ENCODE measurements at places on chromosomes 5 and 9. TPM values are rescaled to one million over a fixed set of nuclear protein-coding genes. Genes with fewer than 3 reads are reported as not detected.

UGT3A1 gene
- total RNA-seq = not detected

JAKMIP2 gene
- not detected for total RNA-seq

SMARCA2 gene
- 15.2 TPM for total RNA-seq

RASEF gene
- 0.92 TPM for total RNA-seq

PCDHB6 gene
- not detected for total RNA-seq

RFK gene
- total RNA-seq = 45.1 TPM

SEC61B gene
- total RNA-seq = 152 TPM

GARIN3 gene
- total RNA-seq = not detected

C5orf58 gene
- not detected for total RNA-seq

INIP gene
- total RNA-seq = 18.0 TPM

C9 gene
- total RNA-seq = not detected

CDH18 gene
- total RNA-seq = 18.8 TPM

PCDHGB6 gene
- total RNA-seq = not detected

All from MG63 (cell line).